ENCODE measurements at places on chromosomes 7 and 10.

DNA sequence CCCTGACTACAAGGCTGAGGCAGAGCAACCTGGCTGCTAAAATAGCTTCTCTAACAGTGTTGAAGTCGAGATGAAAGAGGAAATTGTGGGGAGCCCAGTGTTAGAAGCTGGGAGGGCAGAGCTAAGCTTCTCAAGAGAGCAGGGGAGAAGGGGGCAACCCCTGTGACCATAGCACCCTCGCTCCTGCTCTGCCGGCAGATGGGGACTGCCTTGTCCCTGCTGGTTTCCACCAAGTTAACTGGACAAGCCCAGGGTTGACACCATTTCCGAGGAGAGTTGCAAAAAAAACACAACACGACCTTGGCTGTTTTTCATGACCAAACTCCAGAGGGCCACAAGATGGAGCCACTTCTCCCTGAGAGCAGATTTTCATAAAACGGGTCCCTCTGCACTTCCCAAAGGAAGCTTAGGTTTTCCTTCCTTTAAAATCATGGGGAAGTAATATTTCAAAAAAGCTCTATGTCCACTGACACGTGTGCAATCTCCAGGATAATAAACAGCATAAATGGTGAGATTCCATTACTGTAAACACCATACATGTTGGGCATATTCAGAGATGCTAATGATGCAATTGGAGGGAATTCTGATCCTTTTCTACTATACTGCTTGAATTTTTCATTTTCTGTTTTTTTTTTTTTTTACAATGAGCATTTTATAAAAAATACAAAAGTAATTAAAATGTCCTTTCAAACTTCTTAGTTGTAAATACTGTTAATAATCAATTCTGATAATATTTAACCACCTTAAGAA, 140.4 kb downstream of the PIP4K2A start:
- DNase-seq, result no peak

DNA sequence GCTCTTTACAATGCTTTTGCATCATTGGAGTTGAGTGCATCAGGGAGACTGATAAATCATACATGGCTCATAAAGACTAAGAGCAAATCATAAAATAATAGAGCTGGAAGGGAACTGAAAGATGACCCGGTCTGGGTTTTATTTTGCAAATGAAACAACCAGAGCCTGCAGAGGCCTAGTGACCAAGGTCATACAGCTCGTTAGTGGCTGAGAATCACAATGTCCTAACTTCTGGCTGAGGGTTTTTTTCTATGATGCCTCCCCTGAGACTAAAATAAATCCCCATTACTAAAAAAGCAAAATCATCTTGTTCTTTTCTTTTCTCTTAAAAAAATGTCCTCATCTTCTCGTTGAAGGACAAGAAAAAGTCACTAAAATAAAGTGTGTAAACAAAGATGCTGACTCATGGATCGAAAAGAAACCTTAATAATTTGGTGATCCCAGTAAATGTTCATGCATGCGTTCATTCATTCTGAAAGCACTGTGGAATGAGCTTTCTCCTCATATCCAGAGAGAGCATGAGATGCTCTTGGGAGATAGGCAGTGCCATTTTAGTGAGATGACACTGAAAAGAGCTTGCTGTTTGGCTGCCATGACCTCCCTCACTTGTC, 107.8 kb upstream of the PHYHIPL start:
- DNase-seq, result no peak

DNA sequence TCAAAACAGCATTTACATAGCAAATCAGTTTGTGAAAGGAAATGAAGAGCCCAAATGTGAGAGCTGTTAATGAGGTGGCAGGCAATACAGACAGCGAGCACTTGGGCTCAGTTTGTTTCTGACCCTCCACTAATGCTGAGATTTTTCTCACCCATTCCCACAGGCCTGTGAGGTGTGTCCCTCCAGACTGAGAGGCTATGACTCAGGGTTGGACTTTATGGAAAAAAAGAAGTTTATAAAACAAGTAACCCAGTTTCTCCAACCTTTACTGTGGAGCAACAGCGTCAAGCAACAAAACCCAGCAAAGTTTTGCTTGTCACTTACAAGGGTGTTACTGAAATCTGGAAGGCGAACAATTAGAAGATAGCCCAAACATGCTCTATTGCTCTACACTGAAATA, 4.9 kb upstream of the FEZF1 start:
- no peak for DNase-seq

DNA sequence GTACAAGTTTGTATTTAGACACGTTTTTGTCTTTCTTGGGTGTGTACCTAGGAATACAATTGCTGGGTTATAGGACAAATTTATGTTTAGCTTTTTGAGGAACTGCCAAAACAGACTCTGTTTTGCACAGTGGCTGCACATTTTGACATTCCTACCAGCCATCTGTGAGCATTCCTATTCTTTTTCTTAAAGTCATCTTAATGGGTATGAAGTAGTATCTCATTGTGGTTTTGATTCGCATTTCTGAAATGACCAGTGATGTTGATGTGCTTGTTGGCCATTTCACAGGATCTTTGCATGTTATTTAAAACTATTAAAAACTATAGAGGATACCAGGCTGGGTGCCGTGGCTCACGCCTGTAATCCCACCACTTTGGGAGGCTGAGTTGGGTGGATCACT, 32.6 kb upstream of the IL15RA start:
- no peak for DNase-seq

- DNase-seq, result no peak
Observed at GRCh38 chr7:102404005-102404861, 8.1 kb downstream of the PRKRIP1 start.

DNA sequence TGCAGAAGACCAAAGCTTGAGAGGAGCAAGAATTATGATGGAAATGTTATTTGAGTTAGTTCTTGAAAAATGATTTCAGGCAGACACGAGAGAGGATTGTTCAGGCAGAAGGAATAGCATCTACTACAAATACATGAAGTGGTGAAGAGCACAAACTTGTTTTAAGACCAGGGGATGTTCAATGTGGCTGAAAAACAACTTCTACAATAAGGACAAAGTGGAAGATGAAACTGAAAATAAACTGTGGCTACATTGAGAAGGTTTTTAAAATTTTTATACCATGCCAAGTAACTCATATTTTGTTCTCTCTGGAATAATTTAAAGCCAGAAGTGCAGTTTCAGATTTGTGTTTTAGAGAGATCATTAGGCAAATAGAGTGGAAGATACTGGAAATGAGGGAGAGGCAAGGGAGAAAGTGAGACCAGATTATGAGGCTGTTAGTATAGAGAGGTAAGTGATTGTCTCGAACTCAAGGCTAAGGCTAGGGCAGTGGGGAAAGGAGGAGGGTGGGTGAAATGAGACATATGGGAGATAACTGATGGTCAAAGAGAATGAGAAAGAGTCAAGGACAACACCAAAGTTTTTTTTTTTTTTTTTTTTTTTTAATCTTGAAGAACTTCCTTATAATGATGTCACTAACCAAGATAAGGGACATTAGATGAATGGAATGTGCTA, 115.4 kb downstream of the MDFIC start:
- DNase-seq, result no peak

DNA sequence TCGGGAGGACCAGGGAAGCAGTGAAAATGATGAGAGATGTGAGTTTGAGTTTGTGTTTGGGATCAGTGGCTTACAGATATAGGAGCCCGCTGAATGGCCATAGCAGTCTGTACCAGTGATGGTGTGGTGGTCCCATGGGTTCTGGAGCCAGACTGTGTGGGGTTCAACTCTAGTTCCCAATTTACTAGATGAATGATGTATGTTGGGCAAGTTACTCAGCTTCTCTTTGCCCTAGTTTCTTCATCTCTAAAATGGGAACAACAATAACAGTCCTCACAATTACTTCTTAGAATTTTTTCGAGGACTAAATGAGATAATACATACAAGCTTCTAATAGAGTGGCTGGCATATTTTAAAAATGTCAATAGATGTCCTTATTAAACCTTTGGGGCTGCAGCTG, 184.4 kb downstream of the WNT2 start:
- DNase-seq, result no peak

GRCh38 chr7:129607471-129608120, 3.9 kb upstream of the NRF1 start:
- DNase-seq, result no peak

DNA sequence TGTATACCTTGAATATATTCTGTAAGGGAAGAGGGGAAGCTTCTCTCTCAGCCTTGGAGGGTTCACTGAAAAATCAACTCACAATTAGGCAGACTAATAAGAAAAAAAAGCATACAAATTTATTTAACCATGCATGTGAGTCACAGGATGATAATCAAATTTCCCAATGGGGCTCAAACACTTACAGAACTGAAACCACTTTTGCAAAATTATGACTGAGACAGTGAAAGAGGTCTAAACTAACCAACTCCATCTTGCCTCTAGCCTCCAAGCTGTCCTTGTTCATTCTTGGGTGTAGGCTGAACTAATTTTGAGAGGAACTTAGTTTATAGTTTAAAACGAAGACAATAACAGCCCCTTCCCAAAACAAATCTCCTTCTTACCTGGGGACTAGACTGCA, 618.3 kb upstream of the AUTS2 start:
- no peak for DNase-seq

- no peak for DNase-seq
Observed at GRCh38 chr10:29543715-29544114, 91.1 kb downstream of the SVIL start.

DNA sequence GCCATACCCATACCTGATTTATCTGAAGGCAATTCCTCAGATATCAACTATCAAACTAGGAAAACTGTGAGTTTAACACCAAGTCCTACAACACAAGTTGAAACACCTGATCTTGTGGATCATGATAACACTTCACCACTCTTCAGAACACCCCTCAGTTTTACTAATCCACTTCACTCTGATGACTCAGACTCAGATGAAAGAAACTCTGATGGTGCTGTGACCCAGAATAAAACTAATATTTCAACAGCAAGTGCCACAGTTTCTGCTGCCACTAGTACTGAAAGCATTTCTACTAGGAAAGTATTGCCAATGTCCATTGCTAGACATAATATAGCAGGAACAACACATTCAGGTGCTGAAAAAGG, 69.0 kb upstream of the RSBN1L start:
- no peak for DNase-seq

Data from stimulated activated CD4-positive, alpha-beta T cell treated with anti-CD3 and anti-CD28 coated beads, TNF-alpha, amount 100 ng/mL, for 4 hours (primary cell).